ENCODE measurements at places on chromosomes 3 and 15. TPM values are rescaled to one million over a fixed set of nuclear protein-coding genes. Genes with fewer than 3 reads are reported as not detected.

GRCh38 chr3:184295771-184296170, 3.3 kb upstream of the PSMD2 start:
- no peak for DNase-seq

Gene GNAT1
- total RNA-seq = not detected

DNA sequence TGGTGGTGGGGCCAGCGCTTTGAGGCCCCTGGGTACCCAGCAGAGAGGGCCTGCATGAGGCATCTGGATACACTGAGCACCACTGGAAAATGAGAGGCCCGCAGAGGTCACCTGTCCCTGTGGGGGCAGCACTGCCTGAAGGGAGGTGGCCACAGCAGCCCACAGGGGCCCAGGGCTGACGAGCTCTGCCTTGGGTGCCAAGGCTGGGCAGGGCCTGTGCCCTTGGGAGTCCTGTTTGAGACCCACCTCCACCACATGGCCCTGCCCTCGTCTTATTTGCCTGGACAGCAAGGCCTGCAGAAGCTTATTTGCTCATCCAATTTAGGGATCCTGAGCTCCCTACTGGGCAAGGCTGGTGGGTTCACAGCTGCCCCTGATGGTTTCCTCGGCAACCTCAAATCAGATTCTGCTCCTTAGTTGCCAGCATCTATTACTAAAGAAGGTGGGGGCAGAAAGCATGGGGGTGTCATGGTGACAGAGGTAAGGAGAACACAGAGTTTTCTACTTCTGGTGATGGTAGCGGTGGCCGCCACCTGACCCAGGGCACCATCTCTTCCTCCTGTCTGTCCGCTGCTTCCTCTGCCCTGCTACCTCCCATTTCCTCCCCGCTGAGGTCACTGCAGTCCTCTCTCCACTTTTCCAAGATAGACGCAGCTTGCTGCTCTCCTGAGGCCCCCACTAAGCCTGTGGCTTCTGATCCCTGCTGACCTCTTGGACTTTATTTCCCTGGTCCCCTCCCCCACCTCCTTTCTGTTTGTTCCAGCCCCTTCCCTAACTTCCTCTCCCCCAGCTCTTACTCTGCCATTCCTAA, 62.9 kb downstream of the HMCES start:
- DNase-seq = no peak

GRCh38 chr3:113147681-113148261, 63.6 kb upstream of the BOC start:
- no peak for DNase-seq

- DNase-seq = no peak
Observed at GRCh38 chr3:167084545-167084944, 295.6 kb downstream of the ZBBX start.

Gene GOLGA8M
- total RNA-seq = not detected

Gene SCAMP5
- 4.0 TPM for total RNA-seq

Gene SPATA12
- total RNA-seq = not detected

Gene FGD5
- 18.8 TPM for total RNA-seq

DNA sequence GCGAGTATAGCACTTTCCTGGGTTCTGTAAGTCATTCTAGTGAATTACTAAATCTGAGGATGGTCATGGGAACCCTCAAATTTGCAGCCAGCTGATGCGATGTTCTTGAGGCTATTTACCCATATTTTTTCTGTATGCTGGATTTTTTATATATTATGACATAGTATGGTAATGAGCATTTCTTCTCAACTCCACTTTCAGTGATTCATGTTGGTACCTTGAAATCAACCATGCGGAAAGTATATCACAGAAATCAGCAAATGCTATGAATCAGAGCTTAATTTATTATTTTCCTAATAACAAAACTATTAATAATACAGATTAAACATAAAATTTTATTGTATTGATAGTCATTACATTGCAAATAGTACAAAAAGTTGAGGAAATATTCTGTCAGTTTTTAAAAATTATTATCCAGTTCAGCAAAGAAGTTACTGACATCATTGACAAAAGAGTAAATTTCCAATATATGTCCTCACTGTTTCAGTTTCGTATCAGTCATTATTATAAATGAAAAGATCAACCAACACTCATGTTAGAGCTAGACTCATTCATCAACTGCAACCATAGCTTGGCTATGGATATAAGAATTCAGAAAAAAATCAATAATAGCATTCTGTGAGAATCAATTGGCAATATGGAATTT, 164.3 kb upstream of the SETMAR start:
- DNase-seq = no peak

GRCh38 chr3:63324621-63325020, 46.5 kb downstream of the SYNPR start:
- no peak for DNase-seq

DNA sequence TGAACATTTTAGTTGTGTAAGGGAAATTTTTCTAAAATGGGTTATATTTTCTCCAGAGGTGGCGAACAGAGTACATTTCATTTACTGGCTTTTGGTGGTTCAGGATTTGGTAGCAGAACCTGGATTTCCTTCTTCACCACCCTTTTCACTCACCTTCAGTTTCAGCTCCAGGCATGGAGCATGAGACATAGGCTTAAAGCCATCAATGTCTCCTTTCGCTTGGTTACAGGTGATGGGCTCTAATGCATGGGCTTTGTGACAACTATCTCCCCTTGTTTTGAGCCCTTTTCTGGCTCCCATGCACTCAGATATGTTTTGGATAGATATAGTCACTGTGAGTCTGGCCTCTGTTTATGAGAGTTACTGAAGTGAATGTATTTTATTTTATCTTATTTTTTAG, 96.6 kb upstream of the ANKRD28 start:
- no peak for DNase-seq

Gene SKOR1
- not detected for total RNA-seq

DNA sequence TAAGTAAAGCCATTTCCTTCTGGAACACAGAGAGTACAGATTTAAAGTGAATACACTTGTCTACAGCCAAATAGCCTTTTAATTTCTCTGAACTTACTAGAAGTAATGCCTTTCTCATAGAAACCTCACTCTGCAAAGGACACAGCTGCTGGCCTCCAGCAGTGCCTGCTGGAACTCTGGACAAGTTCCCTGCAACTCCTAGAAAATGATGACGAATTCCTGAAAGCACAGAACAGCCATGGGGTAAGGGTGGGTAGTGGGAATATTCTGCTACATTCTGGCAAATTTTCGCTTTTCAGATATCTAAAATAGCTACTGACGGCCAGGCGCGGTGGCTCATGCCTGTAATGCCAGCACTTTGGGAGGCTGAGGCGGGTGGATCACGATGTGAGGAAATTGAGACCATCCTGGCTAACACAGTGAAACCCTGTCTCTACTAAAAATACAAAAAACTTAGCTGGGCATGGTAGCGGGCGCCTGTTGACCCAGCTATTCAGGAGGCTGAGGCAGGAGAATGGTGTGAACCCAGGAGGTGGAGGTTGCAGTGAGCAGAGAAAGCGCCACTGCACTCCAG, 34.4 kb downstream of the RYK start:
- DNase-seq = no peak

Gene AQP9
- total RNA-seq = 1.1 TPM

GRCh38 chr3:63798949-63799348, 20.1 kb upstream of the C3orf49 start:
- DNase-seq = no peak

Gene ADAMTSL3
- total RNA-seq = 21.2 TPM

Gene FES
- total RNA-seq = 14.9 TPM

DNA sequence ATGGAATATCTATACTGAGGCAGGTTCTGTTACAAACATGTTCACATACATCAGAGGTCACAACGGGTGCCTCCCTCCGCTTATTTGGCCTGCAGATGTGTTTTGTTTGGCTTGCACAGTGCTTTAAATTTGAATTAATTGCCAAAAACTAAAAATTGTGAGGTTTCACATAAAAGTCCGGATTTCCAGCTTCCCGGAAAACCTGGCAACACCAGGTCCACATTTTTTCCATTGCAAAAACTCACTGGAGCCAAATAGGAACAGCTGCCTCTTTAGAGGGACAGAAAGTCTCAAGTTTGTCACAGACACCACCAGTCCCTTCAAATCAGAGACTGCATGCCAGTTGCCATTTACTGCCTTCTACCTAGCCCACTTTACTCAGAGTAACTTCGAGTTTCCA, 205.9 kb upstream of the MDFIC2 start:
- no peak for DNase-seq

Gene PROS1
- total RNA-seq = 77.7 TPM

GRCh38 chr3:48187579-48188265, 495 bp downstream of the CDC25A start:
- no peak for DNase-seq
